ENCODE measurements at places on chromosomes 13 and 19. TPM values are rescaled to one million over a fixed set of nuclear protein-coding genes. Genes with fewer than 3 reads are reported as not detected.

DNA sequence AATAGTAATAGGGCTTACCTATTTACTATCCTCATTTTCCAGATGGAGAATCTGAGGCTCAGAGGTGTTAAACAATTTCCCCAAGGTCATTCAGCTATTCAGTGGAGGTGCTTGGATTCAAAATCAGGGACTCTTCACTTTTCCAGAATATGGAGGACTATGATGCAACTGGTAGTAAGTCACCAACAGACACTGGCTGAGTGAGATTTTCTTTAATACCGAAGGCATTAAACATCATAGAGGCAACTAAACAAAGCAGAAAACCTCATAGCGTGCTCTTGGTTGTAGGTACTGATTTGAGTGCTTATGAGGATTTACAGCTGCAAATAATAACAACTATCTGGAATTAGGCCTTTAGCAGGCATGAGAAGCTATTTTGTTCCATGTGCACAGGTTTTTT, 134.4 kb downstream of the DLEU7 start:
- no peak overlapping the region for H3K4me3 ChIP-seq
- no peaks in the 10 kb centered on the region for H3K27me3 ChIP-seq
- H3K27ac ChIP-seq: no peak overlapping the region
- DNase-seq: no peak
- no peaks in the 10 kb centered on the region for H3K36me3 ChIP-seq

The ZNF85 gene
- total RNA-seq: 10.2 TPM

GRCh38 chr13:81683521-81683920, 1342.6 kb upstream of the SPRY2 start:
- H3K4me3 ChIP-seq: no peak overlapping the region
- no peaks in the 10 kb centered on the region for H3K4me1 ChIP-seq
- no peaks in the 10 kb centered on the region for H3K36me3 ChIP-seq
- no peak overlapping the region for H3K27ac ChIP-seq

GRCh38 chr19:41991025-41991424, 3.0 kb downstream of the ATP1A3 start:
- peaks cover 6% of the 10 kb centered on the region for H3K27me3 ChIP-seq
- H3K27ac ChIP-seq: no peak overlapping the region
- peaks cover 11% of the 10 kb centered on the region for H3K4me1 ChIP-seq
- H3K4me3 ChIP-seq: no peak overlapping the region
- DNase-seq: no peak
- no peaks in the 10 kb centered on the region for H3K36me3 ChIP-seq

Measured in thoracic aorta (tissue), 2 donors.